ENCODE measurements at places on chromosomes 3 and 15.

GRCh38 chr15:28880680-28881079 is 5.1 kb upstream of the APBA2 start:
- no peak for DNase-seq

DNA sequence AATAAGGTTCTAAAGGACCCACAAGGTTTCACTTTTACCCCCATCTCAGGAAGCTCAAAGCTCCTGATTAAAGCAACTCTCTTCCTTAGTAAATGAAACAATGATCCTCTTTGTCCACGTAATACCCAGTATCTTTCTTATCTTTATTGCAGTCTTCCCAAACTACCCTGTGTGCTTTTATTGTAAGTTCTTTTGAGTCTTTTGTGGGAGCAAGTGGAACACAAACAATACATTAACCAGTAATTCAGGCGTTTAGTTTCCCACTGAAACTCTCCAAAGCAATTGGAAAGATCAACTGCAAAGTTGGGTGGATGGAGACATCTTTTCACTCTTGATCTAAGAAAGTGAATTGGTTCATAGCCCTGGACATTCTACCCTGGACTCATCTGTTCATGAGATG is 240.0 kb downstream of the ZNF621 start:
- no peak for DNase-seq

GRCh38 chr3:14093831-14094230 is 30.8 kb downstream of the CHCHD4 start:
- DNase-seq, result no peak

- no peak for DNase-seq
Measured at GRCh38 chr3:118754406-118755252, 280.0 kb downstream of the IGSF11 start.

DNA sequence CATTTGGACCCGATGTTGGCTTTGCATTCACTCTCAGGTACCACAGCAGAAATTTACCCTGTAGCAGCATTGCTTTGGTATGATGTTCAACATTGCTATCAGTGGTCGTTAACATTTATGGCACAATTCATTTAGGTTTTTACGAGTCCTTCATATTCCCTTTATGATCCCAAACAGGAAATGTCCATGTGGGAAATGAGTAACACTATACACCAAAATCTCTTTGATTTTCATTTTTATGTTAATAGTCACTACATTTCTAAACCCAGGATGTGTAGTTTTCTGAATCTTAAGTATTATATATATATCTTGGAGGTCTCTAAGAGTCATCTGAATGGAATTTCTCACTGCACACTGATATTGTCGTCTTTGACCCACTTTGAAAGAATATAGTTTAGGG is 78.5 kb upstream of the RBMS3 start:
- no peak for DNase-seq

- DNase-seq, result peak; percentile 3
Measured at GRCh38 chr15:40511472-40512133, 40.8 kb downstream of the CHST14 start.

DNA sequence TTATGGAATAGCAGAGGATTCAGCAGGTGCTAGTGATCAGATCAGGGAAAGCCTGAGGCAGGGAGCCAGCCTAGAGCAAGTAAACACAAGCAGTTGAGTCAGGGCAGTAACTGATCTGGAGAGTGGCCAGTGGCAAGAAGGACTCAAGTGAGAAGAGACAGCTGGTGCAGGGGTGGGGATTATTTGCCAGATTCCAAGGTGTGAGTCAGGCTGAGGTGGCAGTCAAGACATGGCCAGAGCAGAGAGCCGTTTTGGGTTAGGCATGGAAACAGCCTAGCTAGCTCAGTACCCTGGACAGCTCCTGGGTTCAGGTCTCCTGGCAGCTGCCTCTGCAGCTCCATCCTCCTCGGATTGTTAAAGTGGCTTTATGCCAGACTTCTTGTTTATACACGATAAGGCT is 281.9 kb upstream of the ONECUT1 start:
- no peak for DNase-seq

DNA sequence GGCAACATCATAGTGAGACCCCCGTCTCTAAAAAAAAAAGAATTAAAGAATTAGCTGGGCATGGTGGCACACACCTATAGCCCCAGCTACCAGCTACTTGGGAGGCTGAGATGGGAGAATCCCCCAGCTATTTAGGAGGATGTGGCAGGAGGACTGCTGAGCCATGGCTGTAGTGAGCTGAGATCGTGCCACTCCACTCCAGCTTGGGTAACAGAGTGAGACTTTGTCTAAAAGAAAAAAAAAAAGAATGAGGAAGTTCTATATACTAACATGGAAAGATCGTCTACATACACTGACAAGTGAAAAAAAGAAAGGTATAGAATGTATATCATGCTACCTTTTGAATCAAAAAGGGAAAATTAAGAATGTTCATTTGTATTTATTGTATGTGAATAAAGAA is 83.9 kb upstream of the CDAN1 start:
- DNase-seq, result no peak

GRCh38 chr3:17742880-17743657 is 638 bp upstream of the TBC1D5 start:
- DNase-seq, result no peak

DNA sequence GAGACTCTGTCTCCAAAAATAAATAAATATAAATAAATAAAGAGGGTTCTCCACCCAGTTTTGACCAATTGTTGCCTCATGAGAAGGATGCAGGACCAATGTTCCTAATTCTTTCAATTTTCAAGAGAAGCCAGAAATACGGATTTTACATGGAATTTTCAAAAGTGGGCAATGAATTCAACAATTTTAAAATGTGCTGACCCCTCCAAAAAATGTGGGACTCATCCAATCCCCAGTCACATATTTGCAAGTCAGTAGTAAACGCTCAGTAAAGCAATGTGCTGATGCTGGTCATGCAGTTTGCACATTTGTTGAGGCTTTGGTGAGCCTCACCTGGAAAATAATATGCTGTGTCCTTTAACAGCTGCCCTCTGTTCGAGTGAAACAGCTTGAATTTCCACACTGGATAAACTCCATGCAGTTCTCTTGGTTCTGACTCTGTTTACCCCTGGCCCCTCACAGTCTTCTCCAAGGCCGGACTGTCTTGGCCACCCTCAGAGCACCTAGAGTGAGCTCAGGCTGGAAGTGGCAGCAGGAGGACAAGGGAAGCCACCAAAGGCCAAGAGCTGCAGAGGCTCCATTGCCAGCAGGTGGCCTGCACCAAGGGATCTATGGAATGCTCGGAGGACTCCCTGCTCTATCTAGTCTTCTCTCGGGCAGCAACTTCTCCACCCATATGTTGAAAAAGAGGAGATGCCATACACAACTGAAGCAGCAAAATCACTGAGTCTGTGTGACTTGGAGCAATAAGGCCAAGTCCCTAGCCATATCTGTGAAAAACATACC is 246.8 kb downstream of the UACA start:
- no peak for DNase-seq

DNA sequence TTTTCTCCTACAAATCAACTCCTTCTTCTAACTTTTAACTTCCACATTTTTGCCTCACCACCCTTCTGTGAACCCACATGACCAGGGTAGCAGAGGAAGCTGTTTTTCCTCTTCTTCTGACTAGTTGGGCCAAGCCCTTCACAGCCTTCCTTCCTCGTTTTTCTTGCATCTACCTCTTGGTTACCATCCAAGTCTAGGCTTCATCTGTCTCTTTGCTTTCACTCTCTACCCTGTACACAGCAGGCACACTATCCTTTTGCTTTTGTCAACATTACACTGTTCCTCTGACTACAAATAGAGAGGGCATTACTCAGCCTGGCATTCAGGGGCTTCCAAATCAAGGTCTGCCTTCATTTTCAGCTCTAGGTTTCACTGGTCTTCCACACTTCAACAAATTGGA is 22.0 kb downstream of the SLC9A9 start:
- no peak for DNase-seq

GRCh38 chr15:22806664-22807063 is 20.2 kb downstream of the NIPA1 start:
- DNase-seq, result no peak

DNA sequence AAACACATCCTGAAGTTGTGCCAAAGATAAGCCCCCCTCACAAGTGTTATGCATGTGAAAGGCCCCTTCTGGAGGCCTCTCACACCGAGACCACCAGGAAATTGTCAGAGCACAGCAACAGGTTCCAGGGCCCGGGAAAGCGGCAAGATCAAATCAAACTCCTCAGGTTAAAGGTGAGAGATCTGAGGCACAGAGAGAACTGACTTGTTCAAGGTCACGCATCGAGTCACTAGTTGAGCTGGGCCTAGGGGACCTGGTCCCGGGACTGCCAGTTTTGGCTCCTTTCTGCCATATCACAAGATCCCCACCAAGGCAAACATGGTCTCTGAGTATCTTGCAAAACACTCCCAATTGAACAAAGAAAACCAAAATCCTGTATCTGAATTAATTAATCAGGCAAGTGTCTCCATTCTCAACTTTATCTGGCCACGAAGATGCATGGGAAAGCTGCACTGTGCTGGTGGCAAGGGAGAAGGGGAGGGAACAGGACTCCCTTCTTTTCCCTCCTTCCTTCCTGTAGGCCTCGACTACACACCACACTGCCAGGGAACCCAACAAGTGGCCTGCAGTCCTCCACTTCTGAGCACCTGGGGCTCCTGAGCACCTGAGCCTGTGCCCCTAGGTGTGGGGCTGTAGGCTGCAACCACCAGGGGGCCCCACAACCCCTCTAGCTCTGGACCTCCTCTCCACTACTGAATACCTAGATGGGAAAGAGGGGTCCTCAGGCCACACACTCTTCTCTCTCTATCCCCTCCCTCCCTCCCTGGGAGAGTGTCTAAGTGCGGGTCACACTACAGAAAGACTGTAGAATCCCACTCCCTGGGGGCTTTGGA is 37.3 kb downstream of the ANP32A start:
- peak; percentile 18 for DNase-seq

DNA sequence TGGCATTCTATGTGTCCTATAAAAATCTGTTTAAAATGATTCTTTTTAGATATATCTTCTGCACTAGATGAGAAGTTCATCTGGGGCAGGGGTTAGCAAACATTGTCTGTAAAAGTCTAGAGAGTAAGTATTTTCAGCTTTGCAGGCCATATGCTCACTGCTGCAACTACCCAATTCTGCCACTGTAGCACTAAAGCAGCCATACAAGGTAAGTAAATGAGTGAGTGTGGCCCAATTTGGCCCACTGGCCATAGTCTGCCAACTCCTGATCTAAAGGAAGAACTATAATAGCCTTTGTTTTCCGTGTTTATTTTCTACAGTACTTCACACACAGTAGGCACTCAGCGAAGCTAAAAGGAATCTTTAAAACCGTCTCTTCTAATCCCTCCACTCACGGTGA is 42.3 kb downstream of the DLG1 start:
- DNase-seq, result no peak

DNA sequence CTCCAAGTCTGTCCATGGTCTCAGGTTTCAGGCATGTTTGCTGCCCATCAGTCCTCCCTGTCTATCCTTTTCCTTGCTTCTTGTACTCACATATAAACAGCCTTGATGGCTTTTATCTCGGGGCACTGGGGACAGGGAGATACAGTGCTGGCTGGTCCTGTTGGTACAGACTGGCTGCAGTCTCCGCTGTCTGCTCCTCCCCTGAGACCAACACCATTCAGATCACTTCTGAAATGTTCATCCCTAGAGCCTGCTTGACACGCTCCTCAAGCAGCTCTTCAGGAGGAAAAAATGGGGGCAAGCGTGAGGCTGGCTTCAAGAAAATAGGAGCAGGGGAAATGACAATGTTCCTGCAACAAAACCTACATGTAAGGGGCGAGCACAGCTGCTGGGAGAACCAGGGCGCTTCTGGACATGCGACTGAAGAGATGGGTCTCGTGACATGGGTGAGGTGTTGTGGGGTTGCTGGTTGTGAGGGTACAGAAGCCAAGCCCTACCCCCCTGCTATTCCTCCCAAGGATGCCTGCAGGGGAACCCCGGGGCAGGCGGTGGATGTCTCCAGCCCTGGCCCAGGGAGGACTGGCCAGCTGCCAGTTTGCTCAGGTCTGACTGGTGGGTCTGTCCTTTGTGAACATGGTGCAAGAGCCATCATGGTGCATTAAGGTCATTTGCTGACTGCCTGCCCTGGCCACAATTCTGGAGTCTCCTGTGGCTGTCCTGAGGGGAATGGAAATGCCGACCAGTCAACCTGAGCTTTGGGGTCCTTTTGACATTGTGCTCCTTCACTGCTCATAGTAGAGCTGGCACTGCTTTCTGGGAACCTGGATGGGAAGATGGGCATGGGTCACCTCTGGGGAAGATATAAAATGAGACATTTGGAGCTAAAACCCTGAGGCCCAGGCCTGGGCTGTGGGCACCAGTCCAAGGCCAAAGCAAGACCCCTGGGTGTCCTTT is 40.1 kb downstream of the KY start:
- no peak for DNase-seq

- DNase-seq, result no peak
Measured at GRCh38 chr3:132405188-132405587, 12.1 kb upstream of the DNAJC13 start.

DNA sequence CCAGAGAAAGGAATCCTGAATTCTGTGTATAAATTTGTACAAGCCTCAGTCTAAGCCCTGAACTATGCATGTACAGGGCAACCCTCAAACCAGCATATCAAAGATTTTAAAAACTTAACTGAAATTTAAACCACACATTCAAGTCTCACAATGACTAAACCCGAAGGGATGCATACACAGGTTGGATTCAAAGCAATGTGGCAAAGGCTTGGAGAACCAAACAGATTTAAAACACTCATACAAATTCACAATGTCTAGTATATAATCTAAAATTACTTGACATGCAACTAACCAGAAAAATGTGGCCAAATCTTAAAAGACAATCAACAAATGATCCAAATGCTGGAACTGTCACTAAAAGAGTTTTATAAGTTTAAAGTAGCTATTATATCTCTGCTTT is 36.4 kb downstream of the CEP152 start:
- DNase-seq, result no peak

GRCh38 chr3:15591928-15592327 is 9.4 kb downstream of the HACL1 start:
- DNase-seq, result no peak

GRCh38 chr15:52076889-52077781 is 35.4 kb downstream of the BCL2L10 start:
- no peak for DNase-seq

GRCh38 chr3:130992344-130992743 is 34.3 kb downstream of the ASTE1 start:
- DNase-seq, result no peak

DNA sequence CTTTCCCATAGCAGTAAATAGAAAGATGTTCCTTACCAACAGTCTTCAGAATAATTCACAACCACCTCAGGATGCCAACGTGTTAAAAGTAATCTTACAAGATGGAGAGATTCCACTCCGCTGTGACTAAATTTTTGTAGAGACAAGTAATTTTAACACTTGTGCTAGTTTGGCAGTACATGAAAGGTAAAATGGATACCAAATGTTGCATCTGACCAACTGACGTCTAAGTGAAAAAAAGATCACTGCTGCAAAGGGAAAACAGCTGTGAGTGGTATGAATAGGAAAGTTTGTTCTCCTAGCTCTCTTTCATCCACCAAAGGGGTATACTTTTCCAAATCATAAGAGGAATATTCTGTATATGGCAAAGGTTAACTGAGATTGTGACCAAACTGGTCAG is 2.6 kb downstream of the SPG21 start:
- no peak for DNase-seq
